ENCODE measurements at places on chromosomes 6 and 20.

DNA sequence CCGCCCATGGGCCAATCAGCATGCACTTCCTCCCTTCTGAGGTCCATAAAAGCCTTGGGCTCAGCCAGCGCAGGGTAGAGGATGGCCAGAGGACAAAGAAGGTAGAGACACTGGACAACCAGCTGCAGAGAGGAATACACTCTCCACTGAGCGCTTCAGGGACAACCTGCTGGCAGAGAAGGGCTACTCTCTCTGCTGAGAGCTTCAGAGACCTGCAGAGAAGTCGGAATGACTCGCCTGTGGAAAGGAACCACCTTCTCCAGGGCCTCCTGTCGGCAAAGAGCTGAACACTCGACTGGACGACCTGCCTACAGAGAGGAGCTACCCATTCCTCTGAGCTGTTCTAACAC is 31.4 kb upstream of the SLA2 start:
- no peak for DNase-seq

GRCh38 chr6:71879016-71879415 is 7.3 kb upstream of the RIMS1 start:
- DNase-seq, result no peak

DNA sequence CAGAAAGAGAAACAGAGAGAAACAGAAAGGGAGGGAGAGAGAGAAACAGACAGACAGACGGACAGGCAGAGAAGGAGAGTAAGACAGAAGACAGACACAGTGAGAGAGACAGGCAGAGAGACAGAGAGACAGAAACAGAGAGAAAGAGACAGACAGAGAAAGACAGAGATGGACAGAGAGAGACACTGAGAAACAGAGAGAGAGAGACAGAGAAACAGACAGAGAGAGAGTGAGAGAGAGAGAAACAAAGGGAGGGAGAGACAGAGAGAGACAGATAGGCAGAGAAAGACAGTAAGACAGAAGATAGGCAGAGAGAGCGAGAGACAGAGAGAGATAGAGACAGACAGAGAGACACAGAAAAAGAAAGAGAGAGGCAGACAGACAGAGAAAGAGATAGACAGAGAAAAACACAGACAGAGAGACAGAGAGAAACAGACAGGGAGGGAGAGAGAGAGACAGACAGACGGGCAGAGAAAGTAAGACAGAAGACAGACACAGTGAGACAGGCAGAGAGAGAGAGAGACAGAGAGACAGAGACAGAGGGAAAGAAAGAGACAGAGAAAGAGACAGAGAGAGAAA is 753.4 kb upstream of the DEFB115 start:
- no peak for DNase-seq

- DNase-seq, result no peak
Observed at GRCh38 chr6:141463237-141463977, 669.3 kb upstream of the GJE1 start.

- no peak for DNase-seq
Observed at GRCh38 chr6:26309731-26310142, 55.3 kb upstream of the BTN3A2 start.

DNA sequence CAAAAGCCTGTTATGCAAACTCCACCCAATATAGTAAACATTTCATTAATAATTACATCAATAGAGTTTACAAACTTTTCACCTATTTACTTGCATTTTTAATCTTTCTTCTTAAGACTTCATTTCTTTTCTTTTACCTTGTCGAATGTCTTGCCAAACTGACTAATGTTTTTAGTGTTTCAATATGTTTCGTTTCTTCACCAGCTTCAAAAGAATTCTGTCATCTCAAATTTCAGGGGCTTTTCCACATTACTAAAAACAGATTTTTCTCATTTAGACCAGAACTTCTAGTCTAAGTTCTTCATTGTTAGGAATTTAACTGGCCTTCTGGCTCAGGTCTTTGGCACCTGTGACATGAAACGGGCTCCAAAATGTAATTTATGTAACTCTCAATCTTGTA is 196.5 kb downstream of the ARHGAP18 start:
- DNase-seq, result no peak

DNA sequence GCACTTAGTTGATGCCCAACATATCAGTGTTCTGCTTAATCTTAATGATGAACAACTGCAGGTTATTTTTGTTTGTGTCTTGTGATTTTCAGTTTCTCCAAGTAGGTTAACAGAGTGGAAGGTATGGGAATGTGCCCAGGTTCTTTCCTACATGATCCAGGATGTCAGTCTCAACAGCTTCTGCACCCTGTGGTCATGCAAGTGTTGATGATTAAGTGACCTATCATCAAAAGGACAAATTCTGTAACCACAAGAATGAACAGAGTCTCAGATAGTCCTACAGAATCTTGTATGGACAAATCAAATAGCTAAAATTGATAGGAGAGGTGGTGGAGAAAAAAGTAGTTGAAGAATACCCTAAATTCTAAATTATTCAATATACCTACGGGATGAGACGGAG is 26.1 kb downstream of the MAN1A1 start:
- DNase-seq, result no peak

- no peak for DNase-seq
Observed at GRCh38 chr20:18541741-18542140, 25.5 kb upstream of the SMIM26 start.

DNA sequence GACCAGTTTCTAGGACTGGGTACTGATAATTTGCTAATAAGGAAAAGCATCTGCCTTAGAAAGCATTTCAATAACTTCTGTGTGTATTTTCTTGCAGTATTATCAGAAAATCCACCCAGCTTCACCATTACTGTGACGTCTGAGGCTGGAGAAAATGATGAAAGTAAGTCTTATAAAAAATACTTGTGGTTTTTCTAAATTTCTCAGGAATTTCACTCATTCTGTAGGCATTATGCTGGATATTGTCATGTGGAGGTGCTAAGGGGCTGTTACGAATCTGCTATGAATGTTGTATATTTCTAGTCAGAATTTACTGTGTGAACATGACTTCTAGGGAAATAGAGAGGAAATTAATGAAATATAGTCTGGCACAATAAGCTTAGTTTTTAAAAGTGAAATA is 8.9 kb downstream of the RWDD1 start:
- DNase-seq, result no peak

GRCh38 chr6:167739721-167740475 is 86.8 kb upstream of the AFDN start:
- DNase-seq, result no peak

GRCh38 chr20:4225745-4226144 is 210.4 kb upstream of the RNF24 start:
- DNase-seq, result no peak

DNA sequence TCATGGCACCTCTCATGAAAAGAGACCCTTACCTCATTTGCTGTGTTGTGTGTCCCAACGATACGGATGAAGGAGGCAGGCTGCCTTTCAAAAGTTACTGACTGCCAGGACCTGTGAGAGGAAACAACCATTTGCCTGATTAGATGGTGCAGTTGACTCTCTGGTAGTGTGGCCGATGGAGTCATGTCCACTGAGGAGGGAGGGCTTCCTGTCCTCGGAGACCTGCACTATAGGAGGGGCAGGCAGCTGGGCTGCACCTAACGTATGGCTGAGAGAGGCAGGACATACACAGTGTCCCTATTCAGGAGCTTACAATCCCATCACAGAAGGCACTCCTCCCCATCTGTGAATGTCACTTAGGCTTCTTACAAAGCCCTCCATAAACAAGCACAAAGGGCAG is 373.0 kb downstream of the ZFAND3 start:
- DNase-seq, result no peak

GRCh38 chr6:127342946-127343808 is at the start of gene ECHDC1:
Gene ECHDC1 (minus strand): TSS chr6:127343609. CDS start chr6:127331028, 12,581 bp downstream.
- peak; percentile 65 for DNase-seq

DNA sequence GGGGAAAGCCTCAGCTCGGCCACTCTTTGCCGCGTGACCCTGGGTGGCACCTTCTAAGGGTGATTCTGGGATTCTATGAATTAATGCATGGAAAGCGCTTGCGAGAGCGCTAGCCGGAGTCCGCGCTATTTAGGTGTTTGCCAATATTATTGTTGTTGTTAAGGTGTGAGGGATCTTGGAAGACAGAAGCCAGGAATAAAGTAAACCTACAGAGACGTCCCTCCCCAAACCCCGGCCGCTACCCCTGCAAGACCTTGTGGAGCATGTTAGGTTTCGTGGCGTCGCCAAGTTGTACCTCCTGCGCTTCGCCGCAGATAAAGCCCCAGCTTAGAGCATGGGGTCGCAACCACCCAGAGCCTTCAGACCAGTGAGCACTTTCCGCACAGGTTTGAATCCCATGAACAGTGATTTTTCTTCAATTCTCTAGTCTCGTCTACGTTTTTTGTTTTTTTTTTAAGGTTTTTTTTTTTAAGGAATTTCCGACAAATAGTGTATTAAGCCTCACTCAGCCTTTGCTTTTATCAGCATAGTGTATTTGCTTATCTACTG is 16.9 kb upstream of the ZSCAN9 start:
- DNase-seq, result no peak

GRCh38 chr20:9040863-9041524 is 27.9 kb upstream of the PLCB4 start:
- DNase-seq, result no peak

DNA sequence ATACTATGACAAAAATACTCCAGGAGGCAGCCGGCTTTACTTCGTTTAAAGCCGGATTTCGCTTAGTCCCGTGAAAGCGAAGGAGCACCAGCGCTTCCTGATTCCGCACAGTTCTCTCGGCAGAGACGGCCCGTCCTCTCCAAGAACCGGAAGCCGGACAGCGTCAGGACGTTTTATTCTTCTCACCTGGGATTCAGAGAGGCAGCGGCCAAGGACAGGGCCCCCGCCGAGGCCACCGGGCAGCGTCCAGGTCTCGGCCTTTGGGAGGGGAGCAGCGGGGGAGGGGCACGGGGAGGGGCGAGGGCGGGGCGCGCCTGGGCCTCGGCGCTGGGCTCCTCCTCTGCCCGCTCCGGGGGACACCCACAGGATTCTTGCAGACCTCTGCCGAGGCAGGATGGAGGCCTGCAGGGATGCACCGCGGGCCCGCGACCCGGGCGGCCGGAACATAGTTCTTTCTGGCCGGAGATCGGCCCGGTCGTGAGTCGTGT is 2.8 kb upstream of the DIDO1 start:
- DNase-seq, result peak; percentile 58

GRCh38 chr6:143586557-143586956 is 75.0 kb upstream of the FUCA2 start:
- no peak for DNase-seq

DNA sequence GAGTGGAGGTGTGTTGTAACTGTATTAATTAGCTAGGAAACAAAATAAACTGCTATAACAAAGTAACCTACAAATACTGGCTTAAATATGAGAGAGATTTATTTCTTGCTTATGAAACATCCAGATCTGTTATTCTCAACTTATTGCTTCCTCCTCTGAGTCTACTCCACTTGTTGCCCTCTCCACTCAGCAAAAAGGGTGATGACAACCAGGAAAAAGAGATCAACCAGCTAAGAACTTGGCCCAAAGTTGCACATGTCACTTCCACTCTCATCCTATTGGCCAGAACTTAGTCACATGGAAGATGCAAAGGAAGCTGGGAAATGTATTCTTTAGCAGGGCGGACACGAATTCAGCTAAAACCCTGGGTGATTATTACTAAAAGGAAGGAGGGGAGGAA is 5.2 kb upstream of the TP53RK start:
- DNase-seq, result no peak

DNA sequence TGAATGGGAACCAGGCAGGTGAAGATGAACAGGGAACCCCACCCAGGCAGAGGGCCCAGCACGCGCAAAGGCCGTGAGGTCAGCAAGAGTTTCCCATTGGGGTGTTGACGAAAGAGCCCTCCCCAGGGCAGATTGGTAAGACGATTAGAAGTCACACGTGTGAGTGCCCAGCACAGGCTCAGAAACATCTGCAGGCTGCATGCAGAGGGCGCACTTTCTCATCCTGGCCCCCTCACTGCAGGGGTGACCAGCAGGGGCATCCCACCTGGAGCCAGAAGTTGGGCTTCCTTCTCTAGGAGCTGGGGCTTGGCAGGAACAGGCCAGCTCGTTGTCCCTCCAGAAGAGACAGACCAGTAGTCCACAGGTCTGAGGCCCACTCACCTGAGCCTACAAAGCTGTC is 38.4 kb downstream of the VSTM2L start:
- DNase-seq, result no peak

DNA sequence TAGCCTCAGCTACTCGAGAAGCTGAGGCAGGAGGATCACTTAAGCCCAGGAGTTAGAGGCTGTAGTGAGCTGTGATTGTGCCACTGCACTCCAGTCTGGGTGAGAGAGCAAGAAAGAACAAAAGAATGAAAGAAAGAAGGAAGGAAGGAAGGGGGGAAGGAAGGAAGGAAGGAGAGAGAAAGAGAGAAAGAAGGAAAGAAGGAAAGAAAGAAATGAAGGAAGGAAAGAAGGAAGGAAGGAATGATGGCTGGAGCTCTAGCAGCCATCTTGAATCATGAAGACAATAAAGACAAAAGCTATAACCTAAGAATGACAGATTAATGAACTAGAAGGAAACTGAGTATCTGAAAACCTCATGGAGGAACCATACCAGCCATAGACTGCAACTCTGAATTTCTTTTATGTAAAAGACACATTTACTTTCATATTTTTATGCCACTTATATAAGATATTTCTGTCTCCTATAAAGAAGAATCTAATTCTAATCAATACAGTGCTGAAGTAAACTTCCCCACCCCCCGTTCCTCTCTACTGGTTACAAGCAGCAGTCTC is 522.3 kb upstream of the JARID2 start:
- no peak for DNase-seq

DNA sequence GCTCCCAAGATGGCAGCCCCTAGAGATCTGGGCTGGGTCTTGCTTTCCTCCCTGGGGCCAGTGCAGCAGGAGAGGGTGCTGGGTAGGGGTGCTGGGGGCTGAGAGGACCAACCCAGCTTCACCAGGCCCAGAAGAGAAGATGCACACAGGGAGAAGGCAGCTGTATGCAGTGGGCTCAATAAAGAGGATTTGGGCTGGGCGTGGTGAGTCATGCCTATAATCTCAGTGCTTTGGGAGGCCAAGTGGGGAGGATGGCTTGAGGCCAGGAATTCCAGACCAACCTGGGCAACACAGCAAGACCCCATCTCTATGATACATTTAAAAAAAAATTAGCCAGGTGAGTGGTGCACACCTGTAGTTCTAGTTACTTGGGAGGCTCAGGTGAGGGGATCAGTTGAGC is 25.7 kb upstream of the EMILIN3 start:
- DNase-seq, result no peak

- no peak for DNase-seq
Observed at GRCh38 chr6:27889628-27890444, 22.4 kb downstream of the OR2B2 start.

DNA sequence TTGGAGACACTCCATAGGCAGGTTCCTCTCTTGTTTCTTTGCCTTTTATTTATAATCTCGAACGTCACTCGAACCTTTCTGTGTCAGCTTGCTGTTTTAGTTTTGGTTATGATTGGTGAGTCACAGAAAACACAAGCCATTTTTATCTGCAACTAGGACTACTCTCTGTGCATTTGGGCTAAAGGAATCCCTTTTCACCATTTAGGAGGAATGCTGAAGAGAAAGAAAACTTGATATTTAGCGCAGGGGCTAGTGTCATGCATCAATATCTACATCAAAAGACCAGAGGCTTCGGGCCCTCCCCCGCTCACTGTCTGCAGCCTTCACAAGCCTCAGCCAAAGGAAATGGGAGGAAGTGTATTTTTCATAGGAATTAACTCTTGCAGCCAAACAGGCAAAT is 507.8 kb upstream of the CITED2 start:
- DNase-seq, result no peak

GRCh38 chr6:155505608-155505989 is 50.0 kb upstream of the NOX3 start:
- DNase-seq, result no peak

GRCh38 chr6:1470040-1470439 is 80.7 kb downstream of the FOXF2 start:
- no peak for DNase-seq
